ENCODE measurements at places on chromosomes 1 and 21.

- DNase-seq = no peak
These were observed at the start of gene GNG12 for GRCh38 chr1:67832737-67833601. GNG12 (minus strand) TSS chr1:67833467; CDS start chr1:67707686, 125,781 bp downstream.

DNA sequence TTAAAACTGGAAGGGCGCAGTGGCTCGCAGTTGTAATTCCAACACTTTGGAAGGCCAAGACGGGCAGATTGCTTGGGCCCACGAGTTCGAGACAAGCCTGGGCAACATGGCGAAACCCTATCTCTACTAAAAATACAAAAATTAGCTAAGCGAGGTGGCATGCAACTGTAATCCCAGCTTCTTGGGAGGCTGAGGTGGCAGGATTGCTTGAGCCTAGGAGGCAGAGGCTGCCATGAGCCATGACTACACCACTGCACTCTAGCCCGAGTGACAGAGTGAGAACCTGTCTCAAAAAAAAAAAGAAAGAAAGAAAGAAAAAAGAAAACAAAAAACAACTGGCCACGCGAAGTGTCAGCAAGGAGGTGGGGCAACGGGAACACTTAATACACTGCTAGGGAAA, 6.3 kb downstream of the UBE2G2 start:
- no peak for DNase-seq

- no peak for DNase-seq
These were observed 8.3 kb downstream of the TGFBR3 start for GRCh38 chr1:91877574-91878208.

DNA sequence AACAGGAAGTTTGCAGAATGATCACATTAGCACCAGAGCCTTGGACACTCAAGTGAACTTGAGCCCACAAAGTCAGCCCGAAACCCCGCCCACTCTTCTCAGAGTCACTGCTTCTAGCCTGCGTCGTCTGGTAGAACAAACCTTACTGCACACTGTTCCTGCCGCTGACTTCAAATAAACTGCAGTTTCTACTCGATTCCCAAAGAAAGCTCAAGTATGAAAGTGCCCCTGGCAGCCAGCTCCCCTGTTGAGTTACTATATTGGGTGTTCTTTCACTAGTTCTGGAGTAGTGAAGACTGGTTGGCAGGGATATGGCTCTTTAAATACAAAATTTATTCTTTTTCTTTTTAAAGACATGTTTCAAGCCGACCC, 164.7 kb downstream of the GALNT2 start:
- DNase-seq = no peak

DNA sequence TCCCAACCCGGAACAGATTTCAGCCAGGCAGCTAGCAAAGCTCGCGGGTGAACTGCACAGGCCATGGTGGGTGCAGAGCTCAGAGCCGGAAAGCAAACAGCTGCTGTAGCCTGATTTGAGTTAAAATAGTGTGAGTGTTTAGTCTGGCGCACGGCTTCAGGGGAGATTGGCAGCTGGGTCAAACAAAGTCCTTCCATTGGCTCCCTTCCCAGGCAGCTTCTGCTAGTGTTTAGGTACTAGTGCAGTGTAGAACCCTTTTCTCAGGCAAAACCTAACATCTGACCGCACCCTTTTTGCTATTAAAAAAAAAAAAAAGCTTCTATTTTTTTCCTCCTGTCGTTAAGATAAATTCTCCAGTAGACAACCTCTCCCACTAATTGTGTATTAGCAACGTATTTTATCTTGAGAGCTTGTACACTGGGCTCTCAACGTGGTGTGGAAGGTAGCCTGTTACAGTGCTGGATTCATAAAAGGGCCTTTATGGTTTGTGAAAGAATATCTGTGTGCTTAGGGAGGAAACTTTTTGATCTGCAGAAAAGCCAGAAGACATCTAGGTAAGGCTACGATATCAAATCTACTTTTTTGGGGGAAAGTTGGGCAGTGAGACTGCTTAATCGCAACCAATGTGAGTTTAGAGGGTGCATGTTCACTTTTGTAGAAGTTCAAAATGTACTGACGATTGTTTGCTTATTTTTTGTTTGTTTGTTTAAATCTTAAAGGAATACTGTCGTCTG, 689.6 kb downstream of the USP25 start:
- no peak for DNase-seq

DNA sequence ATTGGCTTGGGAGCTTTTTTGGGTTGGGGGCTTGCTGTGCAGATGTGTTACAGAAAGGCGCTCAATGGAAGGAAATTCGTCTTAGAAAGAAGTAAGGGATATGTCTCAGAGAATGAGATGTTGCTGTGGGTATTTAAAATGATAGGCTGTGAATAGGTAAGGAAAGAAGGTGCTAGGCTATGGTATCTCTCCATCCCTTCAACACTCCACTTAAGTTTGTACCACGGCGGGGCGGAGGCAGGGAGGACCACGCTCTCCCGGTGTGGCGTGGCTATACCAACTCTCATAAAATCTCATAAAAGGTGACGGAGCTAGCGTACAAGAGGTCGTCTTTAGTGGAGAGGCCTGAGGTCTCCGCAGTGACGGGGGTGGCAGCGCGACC, 305 bp upstream of the RPS6KC1 start:
- no peak for DNase-seq

DNA sequence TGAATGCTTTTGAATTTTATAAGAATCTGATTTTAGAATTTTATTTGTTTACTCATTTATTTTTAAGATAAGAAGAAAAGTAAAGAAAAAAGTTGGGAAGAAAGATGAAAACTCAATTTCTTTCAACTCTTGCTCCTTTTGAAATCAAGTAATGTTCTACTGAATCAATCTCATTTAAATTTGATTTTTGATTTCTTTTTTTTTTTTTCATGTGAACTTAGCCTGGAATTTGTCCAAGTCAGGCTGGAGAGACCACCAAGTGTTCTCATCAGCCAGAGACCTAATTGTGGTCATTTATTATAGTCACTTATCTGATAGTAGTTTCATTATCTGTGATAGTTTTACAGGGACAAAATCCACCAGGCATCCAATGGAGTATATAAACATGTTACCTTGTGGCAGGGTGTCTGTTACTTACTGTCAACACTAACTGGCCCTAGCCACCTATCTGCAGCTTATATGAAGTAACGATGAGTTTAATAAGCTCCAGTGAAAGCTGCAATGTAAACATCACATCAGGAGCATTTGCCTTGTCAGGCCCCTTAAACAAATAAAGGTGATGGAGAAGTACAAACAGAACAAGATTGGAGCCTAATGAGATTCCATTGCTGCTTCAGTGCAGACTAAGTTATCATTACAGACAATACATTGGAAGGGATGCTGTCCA, 39.2 kb downstream of the HLX start:
- no peak for DNase-seq

DNA sequence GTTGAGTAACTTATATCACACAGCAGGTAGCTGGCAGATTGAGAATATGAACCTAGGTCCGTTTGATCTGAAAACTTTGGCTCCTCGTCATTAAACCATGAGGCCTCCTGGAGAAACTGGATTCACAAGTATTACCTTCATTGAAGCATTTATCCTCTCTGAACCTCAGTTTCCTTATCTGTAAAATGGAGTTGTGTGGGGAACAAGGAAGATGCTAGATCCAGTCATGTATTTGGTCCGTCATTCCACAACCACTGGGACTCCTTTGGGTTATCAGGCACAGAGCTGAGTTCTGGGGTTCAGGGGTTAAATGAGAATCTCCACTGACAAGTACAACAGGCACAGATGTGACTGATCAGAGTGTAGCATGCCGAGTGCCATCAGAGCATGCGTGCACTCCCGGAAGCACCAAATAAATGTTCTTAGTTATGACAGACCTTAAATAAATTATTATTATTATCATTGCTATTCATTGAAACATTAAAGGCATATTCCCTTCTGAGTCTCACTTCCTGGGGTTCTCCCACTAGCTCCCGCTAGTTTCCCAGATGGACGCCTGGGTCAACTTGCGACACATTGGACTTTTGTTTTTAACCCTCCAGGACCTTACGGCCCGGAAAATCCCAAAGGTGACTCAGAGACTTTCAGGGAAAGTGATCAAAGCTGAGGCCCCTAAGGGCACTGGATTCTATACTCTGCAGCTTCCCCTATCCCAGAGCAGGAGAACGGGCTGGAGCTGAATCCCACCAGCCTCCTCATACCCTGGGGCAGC, 130.6 kb downstream of the PLPP3 start:
- DNase-seq = no peak
